ENCODE measurements at places on chromosomes 3 and 15. TPM values are rescaled to one million over a fixed set of nuclear protein-coding genes. Genes with fewer than 3 reads are reported as not detected.

The UROC1 gene
- not detected for total RNA-seq

The ANAPC13 gene
- 27.3 TPM for total RNA-seq

The ZBED2 gene
- total RNA-seq: 235 TPM

The TM4SF4 gene
- not detected for total RNA-seq

- no peak for DNase-seq
These were observed 39.9 kb downstream of the PLCH1 start for GRCh38 chr3:155704771-155705559.

GRCh38 chr3:102174832-102175374 lies 259.9 kb upstream of the ZPLD1 start:
- DNase-seq: no peak

DNA sequence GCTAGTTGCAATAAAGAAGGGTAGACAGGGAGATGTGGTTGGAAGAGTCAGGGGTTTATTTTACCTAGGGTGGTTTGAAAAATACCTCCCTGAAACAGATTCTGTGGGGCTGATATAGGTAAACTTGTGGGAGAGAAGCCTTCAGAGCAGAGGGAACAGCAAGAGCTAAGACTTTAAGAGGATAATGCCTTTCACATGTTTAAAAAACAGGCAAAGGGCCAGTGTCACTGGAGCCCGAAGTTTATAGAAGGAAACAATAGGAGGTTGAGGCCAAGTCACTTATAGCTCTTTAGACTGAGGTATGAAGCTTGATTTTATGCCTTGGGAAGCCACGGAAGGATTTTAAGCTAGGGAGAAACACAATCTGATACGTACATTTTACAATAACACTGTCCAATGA lies 448.7 kb downstream of the TAFA4 start:
- no peak for DNase-seq

DNA sequence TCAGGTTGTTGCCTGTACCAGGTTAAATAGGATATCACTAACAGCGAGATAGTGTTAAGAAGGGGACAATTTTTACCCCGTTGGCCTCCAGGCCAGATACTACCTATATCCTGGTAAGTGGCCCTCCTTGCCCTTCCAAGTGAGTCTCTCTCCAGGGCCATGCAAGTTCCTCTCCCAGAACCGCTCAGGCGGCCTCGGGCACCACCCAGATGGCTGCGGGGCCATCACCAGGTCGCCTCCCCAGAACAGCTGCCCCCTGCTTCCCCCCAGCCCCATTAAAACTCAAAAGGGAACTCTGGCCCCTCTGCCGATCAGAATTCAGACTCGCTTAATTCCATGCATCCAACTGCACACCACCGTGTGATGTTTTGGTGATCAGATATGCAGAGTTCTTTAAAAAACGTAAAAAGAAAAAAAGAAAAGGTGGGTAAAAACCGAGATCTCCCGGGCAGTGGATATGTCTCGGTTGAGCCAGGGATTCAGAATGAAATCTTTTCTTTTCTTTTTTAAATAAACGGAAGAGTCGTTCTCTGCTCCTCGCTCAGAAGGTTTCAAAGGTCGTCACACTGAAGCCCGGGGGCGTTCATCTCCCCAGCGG lies 1.9 kb upstream of the TRIM71 start:
- no peak for DNase-seq

- no peak for DNase-seq
These were observed 47.5 kb upstream of the STT3B start for GRCh38 chr3:31485196-31485595.

GRCh38 chr15:80844011-80844732 lies 65.0 kb downstream of the CEMIP start:
- DNase-seq: no peak

DNA sequence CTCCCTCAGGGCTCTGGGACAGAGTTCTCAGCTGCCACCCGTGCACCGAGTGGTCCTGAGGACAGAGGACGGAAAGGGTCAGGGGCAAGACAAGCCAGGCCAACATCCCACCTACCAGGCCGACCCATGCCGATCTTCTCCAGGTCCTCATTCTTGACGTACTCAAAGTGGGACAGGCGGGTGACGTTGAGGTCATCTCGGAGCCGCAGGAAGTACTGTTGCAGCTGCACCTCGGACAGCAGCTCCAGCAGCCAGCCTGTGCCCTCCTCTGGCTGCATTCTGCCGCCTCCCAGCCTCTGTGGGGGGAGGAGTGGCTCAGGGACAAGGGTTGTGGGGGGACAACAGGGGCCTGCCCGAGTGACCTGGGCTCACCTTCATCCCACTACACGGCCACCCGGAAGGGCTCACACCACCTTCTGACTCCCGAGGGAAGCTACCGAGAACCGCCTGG lies 20.0 kb downstream of the TNK2 start:
- DNase-seq: no peak

DNA sequence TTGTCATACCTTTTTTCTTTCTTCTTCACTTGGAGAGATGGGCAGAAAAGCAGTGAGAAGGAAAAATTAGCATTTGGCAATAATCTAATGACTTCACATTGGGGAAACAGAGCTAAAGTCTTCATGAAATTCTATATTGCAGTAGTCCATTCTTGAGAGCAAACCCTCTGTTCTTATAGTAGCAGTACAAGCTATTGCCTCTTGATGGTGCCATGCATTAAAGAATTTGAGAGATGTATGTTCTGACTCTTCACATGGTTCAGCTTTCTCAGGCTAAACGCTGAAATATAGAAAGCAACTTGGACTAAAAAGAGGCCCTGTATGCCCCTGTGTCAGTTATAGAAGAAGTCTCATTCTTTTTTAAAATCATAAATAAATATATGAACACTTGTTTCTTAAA lies 36.0 kb downstream of the PHLDB2 start:
- no peak for DNase-seq

GRCh38 chr3:139204728-139205127 lies 139.1 kb upstream of the MRPS22 start:
- no peak for DNase-seq

- peak; percentile 19 for DNase-seq
These were observed 567.9 kb downstream of the GOLGA6L6 start for GRCh38 chr15:19973718-19974117.
